ENCODE measurements at places on chromosomes 6 and 20.
A peak's percentile ranks its signal among the peaks of the same experiment; 100 is the strongest.

GRCh38 chr6:155499574-155499973, 43.9 kb upstream of the NOX3 start:
- no peak for DNase-seq

- DNase-seq: no peak
These were observed 210.4 kb downstream of the GMDS start for GRCh38 chr6:2035046-2035445.

- DNase-seq: no peak
These were observed 77.0 kb downstream of the JPH2 start for GRCh38 chr20:44109951-44110361.

DNA sequence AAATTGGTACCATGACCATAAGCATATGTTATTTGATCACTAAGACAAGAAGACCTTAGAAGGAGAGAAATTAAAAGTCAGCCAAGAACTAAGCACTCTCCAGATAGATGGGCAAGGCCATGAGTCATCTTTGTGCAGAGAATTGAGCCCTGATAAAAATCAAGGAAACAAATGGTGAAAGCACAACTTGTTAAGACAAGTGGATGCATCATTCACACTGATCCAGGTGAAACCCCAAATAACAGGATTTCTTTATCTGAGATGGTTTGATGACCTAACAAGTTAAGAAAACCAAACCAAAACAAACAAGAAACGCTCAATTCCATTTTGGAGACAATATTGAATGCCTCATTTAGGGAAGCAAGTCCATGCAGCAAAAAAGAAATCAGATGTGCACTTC, 121.6 kb downstream of the ADAT2 start:
- no peak for DNase-seq

- no peak for DNase-seq
These were observed 116.6 kb downstream of the ZDHHC14 start for GRCh38 chr6:157497579-157497978.

GRCh38 chr6:55897346-55897745, 22.0 kb upstream of the BMP5 start:
- no peak for DNase-seq

- no peak for DNase-seq
These were observed 94.7 kb downstream of the PDE10A start for GRCh38 chr6:165568326-165568725.

- peak; percentile 43 for DNase-seq
These were observed 59.7 kb upstream of the TMEM181 start for GRCh38 chr6:158500016-158500735.

DNA sequence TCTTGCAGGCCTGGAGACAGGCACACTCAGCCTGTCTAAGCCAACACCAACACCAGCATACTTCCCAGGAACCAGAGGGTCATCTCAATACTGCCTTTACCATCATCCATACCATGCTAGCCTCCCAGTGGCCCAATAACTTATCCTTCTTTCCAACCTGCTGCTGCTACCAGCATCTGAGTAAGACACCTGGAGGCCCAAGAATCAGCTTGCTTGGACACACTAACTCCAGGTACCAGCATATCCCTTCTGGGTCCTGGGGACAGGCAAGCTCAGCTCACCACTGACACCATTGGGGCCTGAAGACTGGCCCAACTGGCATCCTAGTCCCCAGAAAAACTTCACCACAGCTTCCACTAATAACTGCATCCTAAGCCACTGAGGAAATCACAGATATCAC, 205.3 kb downstream of the CD109 start:
- DNase-seq: no peak

- DNase-seq: no peak
These were observed 12.7 kb upstream of the MCUR1 start for GRCh38 chr6:13827032-13827431.

GRCh38 chr6:135286962-135287538, 105.9 kb downstream of the MYB start:
- no peak for DNase-seq

- peak; percentile 58 for DNase-seq
These were observed 874.2 kb downstream of the TFAP2A start for GRCh38 chr6:9540534-9541126.

DNA sequence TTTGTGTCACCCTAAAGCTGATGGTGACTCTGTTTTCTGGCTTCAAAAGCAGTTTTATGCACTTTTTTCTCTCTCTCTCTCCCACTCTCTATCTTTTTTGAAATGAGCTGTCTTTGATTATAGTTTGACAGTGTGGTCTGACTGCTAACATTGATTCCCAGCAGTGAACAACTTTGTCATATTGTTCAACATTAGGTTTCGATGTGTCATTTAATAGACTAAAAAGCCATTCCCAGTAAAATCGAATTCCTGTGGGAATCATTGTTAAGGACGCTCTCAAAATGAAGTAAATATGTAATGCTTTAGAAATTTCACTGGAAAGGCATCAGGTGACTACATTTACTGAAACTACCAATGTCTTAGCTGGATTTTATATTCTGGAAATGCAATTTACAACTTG, 69.9 kb upstream of the FLRT3 start:
- no peak for DNase-seq

GRCh38 chr20:48574383-48574782, 253.4 kb downstream of the PREX1 start:
- DNase-seq: no peak

- peak; percentile 47 for DNase-seq
These were observed 19.1 kb downstream of the TGM3 start for GRCh38 chr20:2314759-2315439.

- DNase-seq: no peak
These were observed 231.6 kb upstream of the MYLIP start for GRCh38 chr6:15897063-15897876.

GRCh38 chr6:151199991-151200390, 39.8 kb upstream of the AKAP12 start:
- DNase-seq: no peak

GRCh38 chr20:19506021-19506420, 252.0 kb upstream of the RIN2 start:
- DNase-seq: no peak

- no peak for DNase-seq
These were observed 532.7 kb downstream of the BCKDHB start for GRCh38 chr6:80639181-80639629.

- DNase-seq: no peak
These were observed 102.3 kb downstream of the HTR1B start for GRCh38 chr6:77361018-77361417.

DNA sequence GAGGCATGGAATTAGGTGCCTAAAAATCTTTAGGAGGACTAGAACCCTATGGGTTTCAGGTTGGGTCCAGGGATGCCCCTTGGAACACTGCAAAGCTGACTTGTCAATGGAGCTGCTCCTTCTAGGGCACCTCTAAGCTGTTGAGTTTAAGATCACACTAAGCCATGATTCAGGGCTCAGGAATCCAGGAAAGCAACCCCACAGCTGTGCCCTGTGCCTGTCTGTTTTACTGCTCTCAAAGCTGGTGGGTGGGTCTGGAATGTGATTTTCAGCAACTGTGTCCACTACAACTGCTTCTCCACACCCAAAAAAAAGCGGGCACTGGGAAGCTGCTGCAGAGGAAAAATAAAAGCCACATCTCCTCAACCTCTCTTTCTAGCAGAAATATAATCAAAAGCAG, 310.4 kb upstream of the MOCS1 start:
- DNase-seq: peak; percentile 15

DNA sequence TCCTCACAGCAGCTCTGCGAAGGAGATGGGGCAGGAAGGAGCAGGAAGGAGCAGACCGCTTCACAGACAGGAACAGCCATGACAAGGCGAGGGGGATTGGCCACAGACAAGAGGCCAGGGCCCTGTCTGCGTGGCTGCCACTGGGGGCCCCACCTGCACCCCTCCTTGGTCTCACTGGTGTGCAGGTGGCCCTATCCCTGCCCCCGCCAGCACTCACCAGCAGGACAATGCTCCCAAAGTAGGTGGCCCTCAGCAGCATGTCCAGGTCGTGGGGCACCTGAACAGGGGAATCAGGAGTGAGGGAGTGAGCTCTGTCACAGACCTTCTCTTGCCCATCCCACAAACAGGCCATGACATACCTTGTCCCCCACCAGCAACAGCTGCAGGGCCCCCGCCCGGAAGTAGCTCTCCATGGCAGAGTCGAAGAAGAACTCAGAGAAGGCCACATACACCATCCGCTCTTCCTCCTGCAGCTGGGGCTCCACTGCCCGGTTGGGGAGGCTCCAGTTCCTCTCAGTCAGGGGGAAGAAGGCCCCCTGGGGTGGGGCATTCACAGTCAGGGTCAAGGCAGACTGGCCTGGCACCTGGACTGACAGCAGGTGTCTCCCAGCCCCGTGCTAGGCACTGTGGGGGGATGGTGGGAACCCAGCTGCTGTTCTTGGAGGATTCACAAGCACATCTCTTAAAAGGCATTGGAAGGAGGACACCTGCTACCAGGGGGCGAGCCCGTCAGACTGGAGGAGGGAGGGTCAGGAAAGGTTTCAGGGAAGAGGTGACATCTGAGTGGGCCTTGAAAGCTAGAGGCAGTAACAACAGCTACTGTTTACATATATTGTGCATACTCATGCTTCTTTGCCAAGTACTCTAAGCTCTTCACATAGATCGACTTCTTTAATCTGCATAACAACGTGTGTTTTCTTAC, 7.1 kb downstream of the PLTP start:
- DNase-seq: no peak

DNA sequence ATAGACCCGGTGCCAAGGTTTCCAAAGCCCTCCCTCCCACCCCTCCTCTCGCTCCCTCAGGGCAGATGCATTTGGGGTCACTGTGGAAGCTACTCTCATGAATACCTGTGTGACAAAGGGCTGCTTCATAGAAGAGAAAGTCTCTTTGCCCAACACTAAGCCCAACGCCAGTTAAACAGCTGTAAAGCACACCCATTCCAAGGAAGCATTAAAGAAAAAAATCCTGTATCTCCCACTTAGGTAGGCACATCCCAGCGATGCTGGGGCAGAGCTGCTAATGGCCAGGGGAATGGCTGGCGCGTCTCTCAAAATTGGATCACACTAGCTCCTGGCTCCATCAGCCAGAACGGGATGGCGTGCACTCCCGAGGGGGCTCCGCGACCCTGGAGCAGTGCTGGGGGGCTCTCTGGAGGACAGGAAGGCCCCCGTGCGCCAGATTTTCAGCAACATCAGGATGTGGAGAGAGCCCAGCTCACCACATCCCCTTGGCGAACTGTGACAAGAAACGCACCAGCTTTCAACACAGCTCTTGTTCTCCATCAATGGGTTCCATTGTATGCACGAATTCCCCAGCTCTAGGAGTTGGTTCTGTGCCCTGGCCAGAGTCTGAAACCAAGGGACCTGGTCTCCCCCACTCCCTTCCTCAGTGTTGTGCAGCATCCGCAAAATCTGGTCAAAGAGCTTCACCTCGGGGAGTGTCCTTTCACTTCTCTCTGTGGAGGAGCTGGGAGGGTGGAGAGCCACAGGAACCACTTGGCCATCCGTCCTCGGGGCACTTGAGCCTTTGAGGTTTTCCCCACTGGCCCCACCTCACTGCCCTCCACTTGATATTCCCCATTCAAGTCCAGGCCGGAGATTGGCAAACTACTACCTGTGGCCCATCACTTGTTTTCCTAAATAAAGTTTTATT, 74.1 kb downstream of the TFAP2C start:
- no peak for DNase-seq

- no peak for DNase-seq
These were observed 16.7 kb downstream of the RAET1E start for GRCh38 chr6:149881066-149881766.

DNA sequence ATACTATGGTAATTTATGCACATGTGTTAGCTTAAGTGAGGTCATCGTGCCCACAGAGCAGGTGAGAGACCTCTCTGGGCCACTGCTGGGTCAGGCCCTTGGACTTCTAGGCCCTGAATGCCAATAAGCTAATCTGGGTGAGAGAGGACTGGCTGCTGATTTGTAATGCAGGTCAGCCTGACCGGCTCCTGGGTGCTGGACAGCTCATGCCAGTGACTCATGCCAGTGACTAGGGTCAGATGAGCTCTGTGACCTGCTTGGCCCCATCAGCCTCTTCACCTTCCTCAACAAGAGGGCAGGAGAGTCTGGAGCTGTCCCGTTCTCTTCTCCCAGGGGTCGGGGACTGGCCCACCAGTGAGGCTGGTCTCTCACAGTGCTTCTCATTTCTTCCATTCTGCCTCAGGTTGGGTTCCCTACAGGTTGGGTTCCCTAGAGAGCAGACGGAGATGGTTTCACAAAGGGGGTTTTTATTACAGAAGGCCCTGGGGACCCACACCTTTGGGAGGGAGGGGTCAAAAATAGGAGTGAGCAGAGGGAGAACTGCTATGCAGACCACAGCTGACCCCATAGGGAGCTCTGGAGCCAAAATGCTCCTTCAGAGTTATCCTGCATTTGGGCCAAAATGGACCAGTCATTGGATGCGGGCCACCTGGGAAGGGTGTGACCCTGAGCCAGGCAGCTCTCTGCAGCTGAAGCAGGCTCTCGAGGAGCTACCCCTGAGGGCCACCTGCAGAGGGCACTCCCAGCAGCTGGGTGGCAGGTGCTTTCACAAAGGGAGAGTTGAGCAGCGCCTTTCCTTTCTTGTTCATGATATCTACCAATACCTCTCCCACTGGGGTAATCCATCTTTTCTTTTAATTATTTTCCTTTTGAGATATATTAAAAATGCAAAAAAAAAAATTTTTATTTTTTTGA, 2.2 kb upstream of the OXT start:
- no peak for DNase-seq

DNA sequence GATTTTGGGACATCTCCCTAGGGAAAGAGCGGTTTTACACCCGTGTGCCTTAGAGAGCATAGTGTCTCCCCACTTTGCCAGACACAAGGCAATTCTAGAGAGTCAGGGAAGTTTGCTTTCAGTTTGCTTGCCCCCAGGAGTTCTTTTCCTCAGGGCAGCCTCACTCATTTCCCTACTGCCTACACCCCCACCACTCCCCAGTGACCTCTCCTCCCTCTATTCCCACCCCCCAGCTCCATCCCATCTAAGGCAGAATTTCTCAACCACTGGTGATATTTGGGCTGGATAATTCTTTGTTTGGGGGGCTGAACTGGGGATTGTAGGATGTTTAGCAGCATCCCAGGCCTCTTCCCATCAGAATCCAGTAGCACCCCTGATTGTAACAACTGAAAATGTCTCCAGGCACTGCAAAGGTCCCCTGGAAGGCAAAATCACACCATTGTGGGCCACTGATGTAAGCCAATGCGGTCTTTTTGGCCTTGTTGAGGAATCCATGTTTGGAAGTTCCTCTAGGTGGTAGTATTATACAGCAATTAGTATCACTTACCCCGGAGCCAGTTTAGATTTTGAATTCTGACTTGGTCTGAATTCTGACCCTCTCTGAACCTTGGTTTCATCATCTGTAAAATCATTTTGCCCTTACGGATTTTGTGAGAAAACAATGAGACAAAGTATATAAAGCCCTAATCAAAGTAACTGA, 1.3 kb downstream of the EPPIN start:
- DNase-seq: peak; percentile 24
